ENCODE measurements at places on chromosomes 2 and 18.

- no peak for DNase-seq
These were observed 819 bp upstream of the MAP3K2 start for GRCh38 chr2:127388423-127389164.

GRCh38 chr2:189555232-189555631 is 25.4 kb downstream of the SLC40A1 start:
- no peak for DNase-seq

DNA sequence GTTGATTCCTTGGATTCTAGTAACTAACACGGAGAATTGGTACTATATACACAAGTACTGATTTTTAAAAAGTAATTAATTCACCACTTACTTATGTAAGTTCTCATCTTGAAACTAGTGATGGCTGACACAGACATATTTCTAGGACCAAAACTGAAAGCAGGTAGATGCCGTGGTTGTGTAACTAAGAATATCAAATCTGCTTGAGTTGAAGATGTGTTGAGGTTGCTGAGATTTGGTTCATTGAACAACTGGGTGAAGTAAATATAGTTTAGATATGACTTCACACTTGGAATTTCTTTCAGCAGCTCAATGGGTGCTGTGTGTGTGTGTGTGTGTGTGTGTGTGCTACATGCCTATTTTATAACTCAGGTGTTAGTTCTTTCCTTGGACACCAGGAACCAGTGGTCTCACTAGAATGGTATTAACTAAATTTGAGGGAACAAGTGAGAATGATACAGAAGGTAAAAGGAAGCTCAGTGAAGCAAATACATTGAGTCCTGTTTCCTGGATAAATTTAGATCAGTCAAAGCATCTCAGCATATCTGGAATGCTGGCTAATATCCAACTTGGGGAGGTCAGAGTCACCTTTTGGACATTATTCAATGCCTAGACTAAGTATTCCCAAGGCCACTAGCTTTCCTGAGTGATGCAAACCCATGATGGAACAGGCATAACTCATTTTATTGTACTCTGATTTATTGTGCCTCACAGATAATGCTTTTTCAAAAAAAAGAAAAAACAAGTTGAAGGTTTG is 110.7 kb upstream of the ZEB2 start:
- DNase-seq = no peak

DNA sequence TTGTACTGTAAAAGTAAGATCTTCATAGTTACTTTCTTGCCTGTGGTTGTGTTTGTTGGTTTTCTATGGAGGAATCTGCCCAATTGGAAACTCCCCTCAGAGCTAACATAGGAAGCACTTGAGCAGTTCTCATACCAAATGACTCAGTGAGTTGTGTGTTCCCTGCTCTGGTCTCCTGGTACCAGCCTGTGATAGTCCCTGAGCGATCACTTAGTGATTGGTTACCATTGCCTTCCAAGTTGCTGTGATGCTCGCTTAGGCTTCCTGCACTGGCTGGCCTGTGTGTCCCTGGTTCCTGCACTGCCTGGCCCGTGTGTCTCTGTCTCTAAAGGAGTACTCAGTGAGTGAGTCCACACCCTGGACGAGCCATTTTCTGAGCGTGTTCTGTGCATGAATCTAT is 133.0 kb downstream of the MAP4K4 start:
- DNase-seq = no peak

GRCh38 chr18:35110554-35111485 is 69.6 kb downstream of the MAPRE2 start:
- DNase-seq = no peak

DNA sequence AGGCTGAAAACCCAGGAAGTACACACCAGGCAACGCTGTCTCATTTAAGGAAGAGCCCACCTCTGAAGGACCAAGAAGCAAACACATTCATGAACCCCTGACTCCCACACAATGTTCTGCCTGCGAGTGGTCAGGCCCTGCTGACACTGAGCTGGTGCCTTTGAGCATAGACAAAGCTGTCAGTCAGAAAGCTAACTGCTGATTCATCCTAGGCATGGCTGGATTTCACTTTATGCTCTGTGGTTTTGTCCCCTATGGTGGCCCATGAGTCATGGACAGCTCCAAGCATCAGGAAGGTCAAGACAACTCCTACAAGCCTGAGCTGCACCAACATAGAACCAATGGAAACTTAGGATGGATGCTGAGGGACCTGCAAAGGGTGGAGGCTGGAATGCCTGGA is 78.9 kb downstream of the UXS1 start:
- no peak for DNase-seq

DNA sequence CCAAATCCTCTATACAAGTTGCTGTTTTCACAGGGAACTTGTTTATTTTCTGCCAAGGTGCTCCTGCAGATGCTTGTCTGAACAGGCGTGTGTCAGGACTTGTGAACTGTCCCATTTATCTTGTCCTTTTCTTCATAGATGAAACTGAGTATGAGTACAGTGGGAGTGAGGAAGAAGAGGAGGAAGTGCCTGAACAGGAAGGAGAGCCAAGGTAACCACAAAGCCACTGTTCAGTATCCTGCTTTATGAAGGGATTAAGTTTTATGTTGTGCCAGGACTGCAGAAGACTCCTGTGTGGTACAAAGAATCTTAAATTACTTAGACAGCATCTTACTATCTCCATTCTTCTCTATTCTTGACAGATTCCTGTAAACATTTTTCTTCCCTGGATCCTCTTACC is 145.0 kb downstream of the MAP4K4 start:
- DNase-seq = no peak

GRCh38 chr2:213068676-213069359 is 82.6 kb downstream of the IKZF2 start:
- DNase-seq = no peak

DNA sequence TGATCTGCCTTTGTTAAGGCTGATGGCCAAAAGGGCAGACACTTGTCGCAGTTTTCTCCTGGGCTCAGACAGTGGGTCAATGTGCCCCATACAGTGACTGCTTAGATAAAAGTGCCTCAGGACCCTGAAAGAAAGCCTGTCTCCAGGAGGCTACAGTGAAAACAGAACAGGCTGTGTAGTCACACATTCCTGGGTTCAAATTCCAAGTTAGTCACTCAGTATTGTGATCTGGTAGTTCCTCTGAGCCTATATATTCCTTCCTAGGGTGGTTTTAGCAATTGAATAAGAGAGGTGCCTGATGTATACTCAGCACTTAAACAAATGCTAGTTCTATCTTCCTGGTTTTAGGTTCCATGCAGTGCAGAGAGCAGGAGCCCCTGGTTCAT is 54.4 kb downstream of the RPL37A start:
- no peak for DNase-seq

GRCh38 chr18:77023102-77023782 is 109.3 kb downstream of the MBP start:
- no peak for DNase-seq

- DNase-seq = no peak
These were observed 10.8 kb downstream of the DSG2 start for GRCh38 chr18:31508781-31509180.

DNA sequence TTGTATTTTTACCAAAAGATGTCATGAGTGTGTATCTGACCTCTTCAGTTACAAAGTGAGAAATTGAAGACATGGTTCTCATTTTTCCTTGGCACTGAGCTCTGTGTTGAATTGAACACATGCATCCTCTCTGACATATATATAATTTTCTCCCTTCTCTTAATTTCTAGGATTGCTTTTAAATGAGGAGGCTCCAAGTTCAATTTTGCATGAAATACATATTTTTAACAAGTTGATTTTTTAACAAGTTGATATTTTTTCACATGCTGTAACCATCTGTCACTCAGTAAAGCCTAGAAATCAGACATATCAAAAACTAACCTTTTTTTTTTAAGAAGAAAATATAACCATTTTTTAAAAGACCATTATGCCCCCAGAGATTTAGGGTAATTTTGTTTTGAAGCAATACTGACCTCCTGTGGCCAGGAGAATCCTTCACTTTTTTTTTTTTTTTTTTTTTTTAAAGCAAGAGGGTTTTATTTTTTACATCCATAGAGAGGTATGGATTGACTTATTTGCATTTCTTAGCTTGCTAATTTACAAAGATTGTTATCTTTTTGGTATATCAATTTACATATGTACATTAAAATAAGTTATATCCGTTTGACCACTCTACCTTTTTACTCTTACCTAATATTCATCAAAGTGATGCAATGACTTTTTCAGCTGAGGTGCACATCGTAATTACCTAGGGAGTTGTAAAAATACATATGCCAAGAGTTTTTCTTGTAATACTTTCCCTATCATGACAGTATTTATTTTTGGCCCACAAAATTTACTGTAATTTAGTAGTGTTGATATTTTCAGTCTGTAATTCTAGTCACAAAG is 161.8 kb downstream of the SOCS6 start:
- no peak for DNase-seq

- DNase-seq = no peak
These were observed 7.0 kb upstream of the STK39 start for GRCh38 chr2:168254158-168254935.

GRCh38 chr2:173922760-173923159 is 42.4 kb downstream of the SP3 start:
- no peak for DNase-seq

DNA sequence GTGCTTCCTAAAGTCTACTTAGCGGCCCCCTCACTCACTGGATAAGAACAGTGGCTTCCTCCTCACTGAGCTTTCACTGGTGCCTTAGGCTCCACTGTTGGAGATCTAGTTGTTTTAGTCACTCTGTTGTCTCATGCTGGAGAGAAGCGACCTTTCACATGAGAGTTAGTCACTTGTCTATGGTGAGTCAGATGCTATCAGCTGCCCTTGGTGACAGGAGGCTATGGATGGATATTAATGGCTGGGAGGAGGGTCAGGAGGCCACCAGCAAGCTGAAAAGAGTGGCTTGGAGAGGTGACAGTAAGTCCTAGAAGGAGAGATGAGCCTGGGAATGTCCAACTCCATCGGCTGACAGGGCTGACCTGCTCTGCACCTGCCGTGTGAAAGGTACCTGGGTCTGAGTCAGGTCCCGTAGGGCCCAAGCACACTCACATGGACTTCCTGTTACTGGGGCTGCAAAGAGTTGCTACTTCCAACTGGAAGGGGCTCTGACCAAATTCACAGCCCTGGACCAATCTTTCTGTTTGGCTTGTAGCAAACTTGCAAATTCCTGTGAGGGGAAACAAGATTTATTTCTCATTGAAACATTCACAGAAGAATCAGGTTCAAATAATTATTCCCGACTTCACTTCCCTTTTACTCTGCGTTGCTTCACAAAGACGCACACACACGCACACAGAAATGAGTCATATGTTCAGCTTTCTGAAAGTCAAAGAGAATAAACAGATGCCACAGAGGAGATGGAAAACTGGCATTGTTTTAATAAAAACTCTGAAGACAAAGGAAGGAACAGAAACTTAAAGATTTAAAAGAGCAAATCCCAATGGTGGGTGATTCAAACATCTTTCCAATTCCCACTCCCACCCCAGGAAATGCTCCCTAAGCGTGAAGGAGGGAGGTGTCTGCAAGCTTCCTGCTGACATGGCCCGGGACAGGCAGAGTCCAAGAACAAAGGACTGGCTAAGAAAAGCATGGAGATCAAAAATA is 203.5 kb upstream of the TWIST2 start:
- DNase-seq = no peak

DNA sequence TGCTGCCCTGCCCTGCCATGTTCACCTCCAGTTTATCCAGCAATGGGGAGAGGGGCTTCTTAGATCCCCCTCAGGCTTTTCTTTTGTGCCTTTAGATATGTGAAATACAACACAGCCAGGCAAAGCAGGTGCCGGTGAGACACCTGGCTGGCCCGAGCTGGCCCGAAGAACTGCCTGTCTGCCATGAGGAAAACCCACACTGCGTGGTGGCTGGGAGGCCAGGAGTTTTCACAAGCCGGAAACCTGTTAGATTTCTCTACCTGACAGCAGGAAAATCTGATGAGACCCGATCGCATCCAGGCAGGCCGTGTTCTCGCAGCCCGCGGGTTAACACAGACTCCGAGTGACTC is 5.7 kb upstream of the GAL3ST2 start:
- no peak for DNase-seq

- DNase-seq = peak; percentile 24
These were observed 99.8 kb downstream of the SEPTIN10 start for GRCh38 chr2:109513749-109514588.

- no peak for DNase-seq
These were observed 24.4 kb downstream of the EHD3 start for GRCh38 chr2:31258351-31258750.

- DNase-seq = no peak
These were observed 57.7 kb downstream of the ASAP2 start for GRCh38 chr2:9264301-9264700.

GRCh38 chr18:78192054-78192453 is 787.6 kb upstream of the SALL3 start:
- no peak for DNase-seq

- no peak for DNase-seq
These were observed 57.0 kb downstream of the NCOA1 start for GRCh38 chr2:24548058-24548457.

- DNase-seq = no peak
These were observed 157.4 kb downstream of the DTNA start for GRCh38 chr18:34867520-34867919.

DNA sequence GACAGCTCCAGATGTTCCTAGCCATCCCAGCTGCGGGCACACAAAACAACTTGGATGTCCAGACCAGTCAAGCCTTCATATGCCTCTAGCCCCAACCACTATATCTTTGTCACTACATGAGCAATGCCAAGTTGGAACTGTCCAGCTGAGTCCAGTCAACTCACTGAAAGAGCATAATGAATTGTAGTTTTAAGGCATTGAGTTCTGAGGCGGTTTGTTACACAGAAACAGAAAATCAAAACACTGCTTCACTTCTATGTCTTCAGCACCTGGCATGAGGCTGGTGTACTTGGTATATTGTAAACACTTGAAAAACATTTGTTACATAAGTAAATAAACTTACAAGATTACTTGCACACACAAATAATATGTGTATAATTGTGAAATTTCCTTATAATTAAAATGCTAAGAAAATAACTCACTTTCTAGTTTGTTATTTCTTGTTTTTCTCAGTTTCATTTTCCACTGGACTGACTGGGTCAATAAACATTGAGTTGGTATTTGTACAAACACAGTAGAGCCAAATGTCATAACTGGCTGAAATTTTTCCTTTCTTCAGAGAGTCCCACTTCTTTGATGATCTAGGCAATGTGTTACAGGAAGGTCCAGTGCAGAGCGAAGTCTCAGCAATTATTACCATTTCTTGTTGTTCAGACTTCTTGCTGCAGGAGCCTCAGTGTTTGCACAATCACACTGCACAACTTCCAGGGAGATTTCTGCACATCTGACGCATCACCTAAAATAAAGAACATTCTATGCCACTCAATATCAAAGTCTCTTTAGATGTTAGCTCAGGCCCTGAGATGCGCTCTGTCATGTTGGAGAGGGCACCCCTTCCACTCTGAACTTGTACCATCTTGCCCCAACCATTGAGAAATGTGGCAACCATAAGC is 38.2 kb upstream of the DPP4 start:
- DNase-seq = no peak

GRCh38 chr2:215973954-215974699 is 39.2 kb downstream of the MREG start:
- DNase-seq = no peak

- DNase-seq = peak; percentile 36
These were observed 113.7 kb downstream of the B3GNT2 start for GRCh38 chr2:62309465-62310091.

DNA sequence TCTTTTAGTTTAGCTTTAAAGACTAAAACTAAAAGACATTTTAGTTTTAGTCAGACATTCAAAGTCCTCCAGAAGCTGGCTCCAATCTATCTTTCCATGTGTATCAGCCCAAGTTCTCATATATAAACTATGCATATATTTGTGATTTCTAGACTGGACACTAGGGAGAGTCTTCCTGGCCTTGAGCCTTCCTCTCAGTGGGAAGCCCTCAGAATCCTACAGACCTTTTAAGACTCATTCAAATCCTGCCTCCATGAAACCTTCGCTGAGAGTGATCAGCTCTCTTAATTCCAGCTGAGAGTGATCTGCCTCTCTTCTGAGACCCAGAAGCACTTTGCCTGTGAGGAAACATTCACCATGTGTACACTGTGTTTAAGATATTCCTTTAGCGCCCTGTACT is 452.7 kb downstream of the TGIF1 start:
- DNase-seq = no peak

All from stimulated activated CD8-positive, alpha-beta memory T cell treated with anti-CD3 and anti-CD28 coated beads, Interleukin-2, amount 100 ng/mL, for 48 hours (primary cell).